IMR-90 (cell line): ENCODE measurements at places on chromosomes 3 and 15.
A peak's percentile ranks its signal among the peaks of the same experiment; 100 is the strongest.

DNA sequence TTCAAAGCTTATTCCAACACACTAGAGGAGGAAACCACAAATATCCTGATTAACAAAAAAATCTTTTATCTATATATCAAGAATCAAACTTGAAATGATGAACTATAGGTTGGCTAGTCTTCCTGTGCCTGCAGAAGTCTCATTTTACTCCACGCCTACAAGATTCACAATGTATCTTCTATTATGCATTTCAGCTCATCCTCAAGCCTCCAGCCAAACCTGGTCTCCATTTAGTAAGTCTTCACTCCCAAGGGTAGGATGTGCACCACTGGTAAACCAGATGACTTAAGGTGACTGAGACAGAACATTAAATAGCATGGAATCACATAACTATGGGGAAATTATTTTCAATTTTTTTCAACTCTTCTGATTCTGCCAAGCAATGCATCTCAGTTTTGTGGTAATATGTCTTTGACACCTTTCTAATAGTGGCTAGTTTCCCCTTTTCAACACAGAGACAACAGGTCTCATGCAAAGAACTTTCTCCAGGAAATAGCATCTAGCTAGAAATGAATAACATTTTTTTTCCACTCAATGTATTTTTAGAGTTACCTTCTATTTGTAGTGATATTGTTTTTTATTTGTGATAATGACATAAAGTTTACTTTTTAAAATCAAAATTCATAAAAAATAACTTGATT, 166.9 kb downstream of the TNIK start:
- no peak for DNase-seq

- no peak for DNase-seq
Observed at GRCh38 chr3:58608648-58609047, 31.5 kb upstream of the FAM107A start.

- no peak for DNase-seq
Observed at GRCh38 chr15:54159012-54159411, 180.8 kb downstream of the UNC13C start.

DNA sequence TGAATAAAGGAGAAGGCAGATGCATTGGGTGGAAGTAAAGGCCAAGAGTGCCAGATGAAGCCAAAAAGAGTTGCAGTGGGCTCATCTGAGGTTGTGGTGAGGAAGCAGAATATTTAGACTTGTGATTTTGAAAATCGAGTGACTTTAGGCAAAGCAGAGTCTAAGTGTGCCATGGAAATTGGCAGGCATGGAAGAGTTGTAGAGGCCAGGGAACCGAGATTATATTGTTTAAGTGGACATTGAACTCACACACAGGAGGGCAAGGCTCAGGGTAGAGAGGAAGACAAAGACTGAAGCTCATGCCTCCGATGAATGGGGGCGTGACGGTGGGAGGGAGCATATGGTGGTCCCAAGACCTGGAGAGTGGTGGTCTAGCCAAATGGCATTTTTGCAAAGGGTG, 347.5 kb downstream of the EPHB1 start:
- no peak for DNase-seq

- peak; percentile 84 for DNase-seq
Observed at GRCh38 chr15:42511007-42511391, 15.6 kb downstream of the SNAP23 start.

GRCh38 chr3:114216186-114216970, 21.0 kb downstream of the ZNF80 start:
- peak; percentile 19 for DNase-seq

- DNase-seq = no peak
Observed at GRCh38 chr15:59723687-59724346, 34.7 kb upstream of the BNIP2 start.

DNA sequence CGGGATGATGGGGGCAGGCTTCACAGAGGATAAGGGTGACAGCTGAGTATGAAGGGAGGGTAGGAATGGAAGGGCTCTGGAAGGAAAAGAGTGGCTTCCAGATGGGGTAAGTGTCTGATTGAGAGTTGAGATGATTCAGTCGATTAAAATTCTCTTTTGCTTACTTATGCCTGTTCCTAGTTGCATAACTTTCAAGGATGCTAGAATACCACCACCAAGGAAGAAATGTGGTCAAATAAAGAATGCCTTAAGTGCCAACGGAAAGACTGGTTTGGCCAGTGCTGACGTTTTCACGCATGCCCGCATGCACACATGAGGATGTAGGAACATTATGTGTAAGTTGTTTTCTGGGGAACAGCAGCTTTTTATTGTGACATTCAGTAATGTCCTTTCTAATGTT, 263.4 kb upstream of the WNT5A start:
- peak; percentile 87 for DNase-seq

- DNase-seq = peak; percentile 31
Observed at GRCh38 chr3:177602601-177603147, 405.4 kb upstream of the TBL1XR1 start.

DNA sequence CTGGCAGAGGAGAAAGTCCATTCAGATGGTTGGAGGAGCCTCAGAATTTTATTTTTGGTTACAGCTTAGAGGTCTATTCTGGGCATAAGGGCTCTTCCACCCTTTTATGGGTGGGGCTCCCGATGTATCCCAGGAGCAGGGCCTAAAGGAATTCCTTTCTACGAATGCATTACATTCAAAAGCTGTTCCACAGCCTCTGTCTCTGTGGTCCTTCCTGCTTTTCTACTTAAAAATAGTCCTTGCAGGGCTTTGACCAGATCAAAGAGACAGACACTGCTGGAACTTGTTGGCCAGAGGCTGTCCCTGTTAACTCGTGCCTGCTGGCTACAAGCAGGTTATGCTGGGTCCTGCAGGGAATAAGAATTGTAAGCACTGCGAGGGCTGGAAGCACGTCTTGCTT, 14.4 kb upstream of the NOX5 start:
- DNase-seq = no peak

- DNase-seq = no peak
Observed at GRCh38 chr3:11269007-11269406, 3.2 kb upstream of the ATG7 start.

- no peak for DNase-seq
Observed at GRCh38 chr15:68426116-68426515, 5.8 kb downstream of the ITGA11 start.

DNA sequence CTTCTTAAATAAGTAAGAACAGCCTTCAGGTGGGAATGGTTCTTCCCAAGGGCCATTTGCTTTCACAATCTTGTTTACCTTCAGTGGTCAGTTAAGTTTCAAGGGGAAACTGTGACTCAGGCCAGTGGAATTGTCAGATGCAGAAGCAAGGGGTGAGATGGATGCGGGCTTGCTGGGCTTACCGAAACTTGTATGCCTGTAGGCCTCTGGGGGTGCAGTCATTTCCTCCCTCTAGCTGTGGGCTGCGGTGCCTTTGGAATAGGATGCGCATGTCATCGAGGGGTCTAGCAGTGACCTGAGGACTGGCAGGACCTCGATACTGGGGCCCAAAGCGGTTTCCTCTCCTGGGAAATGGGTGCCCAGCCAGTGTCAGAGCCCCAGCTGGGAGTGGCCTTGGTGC, 121.6 kb downstream of the EEFSEC start:
- DNase-seq = peak; percentile 96

GRCh38 chr15:80259942-80260510, 8.0 kb upstream of the CTXND1 start:
- DNase-seq = no peak

GRCh38 chr3:134381076-134381475, 6.8 kb upstream of the AMOTL2 start:
- no peak for DNase-seq

- no peak for DNase-seq
Observed at GRCh38 chr15:29880886-29881285, 58.6 kb upstream of the TJP1 start.

- DNase-seq = no peak
Observed at GRCh38 chr15:96200357-96200967, 130.0 kb upstream of the NR2F2 start.

DNA sequence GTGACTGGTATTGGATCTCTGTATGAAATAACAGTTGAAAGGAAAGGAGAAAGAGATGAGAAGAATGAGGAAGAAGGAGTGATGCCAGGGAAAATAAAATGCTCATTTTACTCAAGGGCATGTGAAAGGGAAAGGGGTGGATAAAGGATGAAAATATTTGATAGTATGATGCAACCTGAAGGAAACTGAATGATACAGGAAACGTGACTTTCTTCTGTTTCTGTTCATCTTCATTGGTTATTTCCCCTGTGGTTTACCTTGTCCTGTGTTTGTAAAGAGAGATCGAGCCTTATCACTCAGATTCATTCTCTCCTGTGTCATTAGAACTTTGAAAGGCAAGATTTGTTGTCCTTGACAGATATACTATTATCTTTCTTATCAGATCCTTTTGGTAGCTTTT, 243.6 kb upstream of the SLITRK3 start:
- DNase-seq = peak; percentile 22
